ENCODE measurements at places on chromosomes 12 and 14. TPM values are rescaled to one million over a fixed set of nuclear protein-coding genes. Genes with fewer than 3 reads are reported as not detected.
A peak's percentile ranks its signal among the peaks of the same experiment; 100 is the strongest.

- H3K4me3 ChIP-seq = no peak overlapping the region
- DNase-seq = no peak
- H3K36me3 ChIP-seq = no peaks in the 10 kb centered on the region
- no peak overlapping the region for H3K27ac ChIP-seq
- no peaks in the 10 kb centered on the region for H3K27me3 ChIP-seq
- H3K4me1 ChIP-seq = no peaks in the 10 kb centered on the region
Measured at GRCh38 chr12:90129366-90130030, 420.9 kb upstream of the ATP2B1 start.

- H3K4me3 ChIP-seq = no peak overlapping the region
- H3K27ac ChIP-seq = no peak overlapping the region
- no peak for DNase-seq
- H3K27me3 ChIP-seq = no peaks in the 10 kb centered on the region
Measured at GRCh38 chr14:68263563-68264259, 444.1 kb downstream of the RAD51B start.

DNA sequence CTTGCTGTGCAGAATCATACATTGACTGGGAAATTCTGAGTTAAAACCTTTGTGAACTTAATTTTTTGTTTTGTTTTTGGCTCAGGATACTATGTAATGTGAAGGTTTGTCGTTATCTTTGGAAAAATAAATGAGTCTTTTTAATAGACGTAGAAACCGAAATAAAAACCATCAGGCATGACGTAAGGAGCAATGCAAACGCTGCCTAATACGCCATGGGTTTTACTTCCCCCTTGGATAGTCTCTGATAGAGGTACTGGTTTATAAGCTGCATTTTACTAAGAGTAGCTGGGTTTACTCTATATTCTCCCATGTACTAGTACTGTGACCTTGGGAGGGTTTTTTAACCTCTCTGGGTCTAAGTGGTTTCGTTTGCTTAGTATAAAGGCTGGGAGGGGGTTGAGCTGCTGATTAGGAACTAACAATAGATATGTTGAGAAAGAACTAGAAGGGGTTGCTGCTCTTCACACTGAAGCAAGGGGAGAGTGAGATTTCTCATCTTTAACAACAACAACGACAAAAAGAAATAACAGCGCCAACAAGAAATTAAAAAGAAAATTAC, 66.8 kb upstream of the SLCO1C1 start:
- H3K27me3 ChIP-seq = no peaks in the 10 kb centered on the region
- no peaks in the 10 kb centered on the region for H3K36me3 ChIP-seq
- H3K4me1 ChIP-seq = peaks cover 19% of the 10 kb centered on the region
- no peak overlapping the region for H3K4me3 ChIP-seq
- peak overlapping the region; percentile 29 for H3K27ac ChIP-seq

DNA sequence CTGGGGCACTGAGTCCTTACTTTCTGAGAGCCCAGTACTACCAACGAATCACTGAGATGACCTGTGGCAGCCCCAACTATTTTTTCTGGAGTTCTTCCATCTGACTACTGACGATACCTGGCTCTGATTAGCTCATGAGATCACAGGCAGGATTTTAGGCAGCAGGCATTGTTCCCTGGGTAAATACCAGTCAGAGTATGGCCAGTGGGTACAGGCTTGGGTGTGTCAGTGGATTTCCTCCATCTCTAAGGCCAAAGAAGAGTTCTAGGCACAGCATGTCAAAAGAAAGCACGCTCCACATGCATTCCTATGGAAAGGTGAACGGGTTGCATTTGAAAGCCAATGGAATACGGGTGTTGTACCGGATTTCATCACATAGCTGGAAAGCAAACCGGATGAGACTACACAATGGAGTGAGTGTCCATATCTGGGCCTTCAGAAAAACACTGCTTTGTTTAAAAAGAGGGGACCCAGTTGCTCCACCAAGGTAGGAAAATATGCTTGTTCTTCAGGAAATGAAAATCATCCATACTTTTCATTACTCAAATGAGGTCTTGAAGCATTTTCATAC, 55.0 kb downstream of the PAX9 start:
- no peaks in the 10 kb centered on the region for H3K4me1 ChIP-seq
- H3K4me3 ChIP-seq = no peak overlapping the region
- H3K36me3 ChIP-seq = no peaks in the 10 kb centered on the region
- DNase-seq = no peak

GRCh38 chr12:7039403-7039802, 21.1 kb upstream of the C1S start:
- no peaks in the 10 kb centered on the region for H3K4me1 ChIP-seq
- no peaks in the 10 kb centered on the region for H3K36me3 ChIP-seq
- no peak overlapping the region for H3K4me3 ChIP-seq
- no peaks in the 10 kb centered on the region for H3K27me3 ChIP-seq
- H3K27ac ChIP-seq = no peak overlapping the region

- H3K4me1 ChIP-seq = no peaks in the 10 kb centered on the region
- no peaks in the 10 kb centered on the region for H3K36me3 ChIP-seq
- H3K27ac ChIP-seq = no peak overlapping the region
- H3K27me3 ChIP-seq = no peaks in the 10 kb centered on the region
- DNase-seq = no peak
Measured at GRCh38 chr12:93322784-93323183, 54.9 kb upstream of the NUDT4 start.

- peak overlapping the region; percentile 53 for H3K27ac ChIP-seq
- H3K27me3 ChIP-seq = no peaks in the 10 kb centered on the region
- peaks cover 72% of the 10 kb centered on the region for H3K4me1 ChIP-seq
- peaks cover under 1% of the 10 kb centered on the region for H3K36me3 ChIP-seq
- no peak overlapping the region for H3K4me3 ChIP-seq
Measured at GRCh38 chr14:64109819-64110554, 184.2 kb downstream of the ESR2 start.

SDR9C7 gene
- not detected for total RNA-seq

LUM gene
- 35.9 TPM for total RNA-seq

GALNT9 gene
- not detected for total RNA-seq
